Hematopoietic multipotent progenitor cell (in vitro differentiated cells): ENCODE measurements at places on chromosomes 1 and 21.

DNA sequence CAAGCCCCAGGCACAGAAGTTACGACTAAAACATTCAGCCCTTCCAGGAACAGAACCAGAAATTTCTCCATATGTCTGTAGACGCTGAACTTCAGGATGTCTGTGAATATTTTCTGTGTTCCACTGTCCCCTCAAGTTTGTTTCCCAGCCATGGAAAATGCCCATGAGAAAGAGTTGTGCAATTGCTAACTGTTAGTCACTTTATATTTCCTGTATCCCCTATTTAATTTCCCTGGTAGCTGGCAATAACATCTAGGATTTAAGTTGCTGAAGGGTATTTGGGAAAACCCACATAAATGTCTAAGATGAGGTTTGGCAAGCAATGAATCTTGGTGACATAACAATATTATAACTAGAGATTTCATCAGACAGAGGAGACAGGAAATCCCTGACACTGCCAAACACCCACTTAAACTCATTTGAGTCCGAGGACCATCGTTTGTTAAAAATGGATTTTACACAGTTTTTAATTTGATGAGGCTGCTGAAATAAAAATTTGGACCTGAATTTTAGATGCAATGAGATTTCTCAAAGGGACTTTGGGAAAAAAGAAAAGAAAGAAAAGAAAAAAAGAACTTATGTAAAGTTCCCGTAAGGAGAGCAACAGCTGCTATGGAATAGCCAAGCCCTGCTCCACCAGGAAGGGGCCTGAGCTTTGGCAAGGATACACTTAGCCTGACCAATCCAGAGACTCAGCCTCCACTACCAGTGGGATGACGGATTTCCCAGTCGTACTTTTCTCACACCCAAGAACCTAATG is 21.8 kb upstream of the ERRFI1 start:
- DNase-seq: no peak

- DNase-seq: no peak
Observed at GRCh38 chr1:167689567-167689920, 32.2 kb upstream of the MPZL1 start.

- no peak for DNase-seq
Observed at GRCh38 chr1:34292472-34292871, 115.8 kb downstream of the C1orf94 start.

DNA sequence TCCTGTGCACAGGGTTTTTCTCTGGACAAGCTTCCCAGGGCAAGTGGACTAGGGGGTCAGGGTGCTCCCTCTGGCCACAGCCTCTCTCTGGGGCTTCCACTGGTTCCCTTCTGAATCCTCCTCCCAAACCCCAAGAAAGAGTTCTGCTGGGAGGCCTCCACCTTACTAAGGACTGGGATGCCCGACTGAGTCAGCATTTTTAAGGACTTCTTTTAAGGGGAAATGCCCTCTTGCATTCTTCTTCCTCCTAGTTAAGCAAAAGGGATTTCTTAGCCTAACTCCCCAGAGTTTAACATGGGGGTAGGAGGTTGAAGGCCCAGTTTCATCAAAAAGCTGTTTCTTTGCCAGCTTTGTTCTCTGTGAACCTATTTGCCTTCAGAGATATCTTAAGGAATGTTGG is 99.7 kb upstream of the KRTAP19-8 start:
- DNase-seq: no peak

DNA sequence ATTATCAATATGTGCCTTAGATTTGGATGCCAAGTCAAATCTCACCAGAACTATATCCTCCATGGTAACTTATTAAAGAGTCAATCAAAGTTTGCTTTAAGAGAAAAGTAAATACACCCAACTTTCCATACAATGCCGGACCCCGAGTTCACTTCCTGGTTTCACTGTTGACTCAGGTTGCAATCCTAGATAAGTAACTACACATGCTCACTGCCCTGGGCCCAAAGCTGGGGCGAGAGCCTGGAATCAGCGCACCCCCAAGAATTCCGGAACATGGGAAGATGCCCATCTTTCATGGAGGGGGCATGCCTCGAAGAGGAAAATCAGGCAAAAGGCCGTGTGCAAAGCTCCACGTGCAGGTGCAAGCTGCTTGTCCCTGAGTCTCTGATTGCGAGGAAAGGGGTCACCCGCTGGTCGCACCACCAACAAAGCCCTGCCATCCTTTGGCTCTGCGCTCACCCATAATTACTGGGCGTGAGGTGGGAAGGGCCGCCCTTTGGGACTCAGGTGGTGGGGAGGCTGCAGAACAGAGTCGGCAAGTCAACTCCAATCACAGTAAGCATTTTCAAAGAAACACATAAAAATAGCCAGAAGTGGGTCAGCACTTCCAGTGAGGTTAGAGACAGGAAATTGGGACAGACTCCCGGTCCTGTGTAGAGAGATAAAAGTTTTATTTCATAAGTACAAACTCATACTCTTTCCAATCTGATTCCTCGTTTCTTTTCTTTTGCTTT is 167.7 kb downstream of the TOMM20 start:
- no peak for DNase-seq

DNA sequence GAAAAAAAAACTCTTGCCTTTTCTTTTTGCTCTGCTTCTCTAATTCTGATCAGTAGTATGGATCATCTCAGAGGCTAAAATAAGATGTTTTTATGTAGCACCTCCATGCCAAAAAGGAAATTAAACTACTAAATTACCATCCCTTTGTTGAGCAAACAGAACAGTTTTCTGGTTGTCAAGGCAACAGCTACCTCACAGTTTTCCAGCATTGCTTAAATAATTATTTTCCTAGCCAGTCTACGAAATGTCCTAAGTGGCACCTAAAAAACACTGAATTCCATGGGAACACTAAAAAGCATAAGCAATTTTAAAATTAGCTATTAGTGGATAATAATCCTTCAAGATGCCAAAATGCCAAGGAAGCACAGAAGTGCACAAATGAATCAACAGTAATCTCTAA is 61.7 kb downstream of the ARID4B start:
- DNase-seq: no peak

DNA sequence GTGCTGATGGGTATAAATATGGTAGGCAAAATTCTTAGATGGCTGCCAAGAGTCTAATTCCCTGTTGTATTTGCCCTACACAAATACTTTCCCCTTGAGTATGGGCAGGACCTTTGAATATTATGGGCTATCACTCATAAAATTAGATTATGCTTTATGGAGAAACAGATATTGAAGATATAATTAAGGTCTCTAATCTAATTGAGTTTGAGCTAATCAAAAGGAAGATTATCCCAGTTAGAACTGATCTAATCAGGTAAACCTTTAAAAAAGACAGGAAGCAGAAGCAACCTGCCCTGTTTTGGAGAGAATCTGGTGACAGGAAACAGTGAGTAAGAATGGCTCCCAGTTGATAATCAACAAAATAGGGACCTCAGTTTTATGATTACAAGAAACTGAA is 609.0 kb upstream of the PRMT6 start:
- no peak for DNase-seq

- no peak for DNase-seq
Observed at GRCh38 chr1:20711285-20712214, 6.3 kb downstream of the KIF17 start.

DNA sequence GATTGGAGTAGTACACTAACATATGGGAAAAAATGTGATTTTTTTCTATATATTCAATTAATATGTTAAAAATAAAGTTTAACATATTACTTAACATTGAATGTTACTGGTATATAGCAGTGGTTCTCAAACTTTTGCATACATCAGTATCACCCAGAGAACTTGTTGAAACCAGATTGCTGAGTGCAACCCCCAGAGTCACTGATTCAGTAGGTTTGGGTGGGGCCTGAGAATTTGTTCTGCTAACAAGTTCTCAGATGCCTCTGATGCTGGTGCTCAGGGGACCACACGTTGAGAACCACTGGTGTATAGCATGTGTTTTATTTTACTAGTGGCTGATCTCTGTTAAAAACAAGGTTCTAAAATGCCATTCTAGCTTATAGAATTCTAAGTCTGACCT is 161.9 kb downstream of the HHIPL2 start:
- no peak for DNase-seq

GRCh38 chr1:47757226-47757975 is 239.8 kb downstream of the TRABD2B start:
- no peak for DNase-seq

DNA sequence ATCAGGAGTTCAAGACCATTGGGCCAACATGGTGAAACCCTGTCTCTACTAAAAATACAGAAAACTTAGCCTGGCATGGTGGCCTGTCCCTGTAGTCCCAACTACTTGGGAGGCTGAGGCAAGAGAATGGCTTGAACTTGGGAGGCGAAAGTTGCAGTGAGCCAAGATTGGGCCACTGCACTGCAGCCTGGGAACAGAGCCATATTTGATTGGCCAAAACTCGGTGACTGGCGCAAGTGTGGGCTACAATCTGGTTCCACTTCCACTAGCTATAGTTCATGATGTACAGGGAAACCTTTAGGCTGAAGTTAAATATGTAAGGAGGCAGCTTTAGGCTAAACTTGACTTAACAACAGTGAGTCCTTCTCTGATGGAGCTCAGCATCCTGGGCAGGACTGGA is 20.2 kb downstream of the SLC30A10 start:
- no peak for DNase-seq

DNA sequence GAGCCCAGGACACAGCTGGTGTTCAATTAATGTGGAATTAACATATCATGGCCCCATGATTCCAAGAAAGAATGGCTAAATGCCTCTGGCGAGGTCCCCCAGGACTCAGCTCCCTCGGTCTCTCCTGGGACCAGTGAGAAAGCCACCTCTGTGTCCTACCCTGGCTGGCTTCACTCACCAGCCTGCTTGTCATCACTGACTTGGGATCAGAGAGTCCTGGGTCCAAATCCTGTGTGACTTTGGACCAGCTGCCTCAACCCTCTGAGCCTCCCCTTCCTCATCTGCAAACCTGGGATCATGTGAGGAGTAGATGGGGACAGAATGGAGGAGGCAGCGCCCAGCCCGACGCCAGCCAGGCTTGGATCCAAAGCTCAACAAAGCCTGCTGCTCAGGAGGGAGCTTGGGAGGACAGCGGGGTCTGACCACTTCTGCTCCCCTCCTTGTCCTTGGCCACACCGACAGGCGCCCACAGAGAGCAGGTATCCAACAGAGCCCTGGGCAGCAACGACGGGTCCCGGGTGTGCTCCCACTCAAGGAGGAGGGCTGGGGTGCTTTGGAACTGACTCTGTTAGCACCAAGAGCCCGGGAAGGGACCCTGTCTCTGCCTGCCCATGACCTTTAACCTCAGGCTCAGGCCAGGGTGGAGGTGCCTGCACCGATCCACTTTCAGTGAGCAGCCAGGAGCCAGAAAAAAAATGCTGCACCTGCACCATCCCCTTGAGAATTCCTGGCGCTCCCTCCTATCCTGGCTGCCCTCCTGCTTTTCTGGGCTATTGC is 3.2 kb downstream of the SH2D5 start:
- DNase-seq: no peak

DNA sequence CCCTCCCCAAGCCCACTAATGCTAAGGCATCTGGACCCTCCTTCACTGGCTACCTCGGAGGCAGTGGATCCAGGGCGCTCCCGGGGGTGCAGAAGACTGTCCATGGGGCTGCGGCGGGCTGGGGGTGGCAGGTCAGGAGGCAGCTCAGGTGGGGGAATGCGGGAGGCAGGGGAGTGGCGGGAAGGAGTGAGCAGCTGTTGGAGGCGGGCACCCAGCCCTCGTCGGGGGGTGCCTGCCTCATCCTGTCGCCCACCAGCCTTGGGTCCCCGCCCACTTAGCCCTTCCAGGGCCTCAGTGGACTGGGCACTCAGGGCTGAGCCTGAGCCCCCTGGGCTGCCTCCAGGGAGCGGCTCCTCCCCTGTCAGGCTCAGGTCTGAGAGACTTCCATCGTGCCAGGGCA is 10.7 kb upstream of the GATAD2B start:
- no peak for DNase-seq

GRCh38 chr1:186648613-186649012 is 31.6 kb downstream of the PTGS2 start:
- DNase-seq: no peak

DNA sequence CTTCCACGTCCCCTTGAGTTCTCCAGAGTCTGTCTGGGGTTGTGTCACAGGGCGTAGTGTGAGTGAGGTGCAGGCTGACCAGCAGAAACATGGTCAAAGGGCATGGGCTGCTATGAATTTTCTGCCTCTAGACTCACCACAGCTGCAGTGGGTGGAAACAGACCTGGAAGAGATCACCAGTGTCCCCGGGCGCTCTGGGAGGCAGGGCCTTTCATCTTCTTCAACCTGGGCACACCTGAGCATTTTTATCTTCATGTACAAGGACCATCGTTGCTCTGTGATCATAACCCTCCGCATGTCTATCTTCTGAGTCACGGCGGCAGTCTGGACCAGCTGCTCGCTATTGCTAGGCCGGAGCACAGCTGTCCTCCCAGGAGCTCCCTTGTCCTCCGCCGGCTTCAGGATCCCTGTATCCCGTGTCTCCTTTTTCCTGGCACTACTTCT is 29.6 kb downstream of the DEGS1 start:
- no peak for DNase-seq

DNA sequence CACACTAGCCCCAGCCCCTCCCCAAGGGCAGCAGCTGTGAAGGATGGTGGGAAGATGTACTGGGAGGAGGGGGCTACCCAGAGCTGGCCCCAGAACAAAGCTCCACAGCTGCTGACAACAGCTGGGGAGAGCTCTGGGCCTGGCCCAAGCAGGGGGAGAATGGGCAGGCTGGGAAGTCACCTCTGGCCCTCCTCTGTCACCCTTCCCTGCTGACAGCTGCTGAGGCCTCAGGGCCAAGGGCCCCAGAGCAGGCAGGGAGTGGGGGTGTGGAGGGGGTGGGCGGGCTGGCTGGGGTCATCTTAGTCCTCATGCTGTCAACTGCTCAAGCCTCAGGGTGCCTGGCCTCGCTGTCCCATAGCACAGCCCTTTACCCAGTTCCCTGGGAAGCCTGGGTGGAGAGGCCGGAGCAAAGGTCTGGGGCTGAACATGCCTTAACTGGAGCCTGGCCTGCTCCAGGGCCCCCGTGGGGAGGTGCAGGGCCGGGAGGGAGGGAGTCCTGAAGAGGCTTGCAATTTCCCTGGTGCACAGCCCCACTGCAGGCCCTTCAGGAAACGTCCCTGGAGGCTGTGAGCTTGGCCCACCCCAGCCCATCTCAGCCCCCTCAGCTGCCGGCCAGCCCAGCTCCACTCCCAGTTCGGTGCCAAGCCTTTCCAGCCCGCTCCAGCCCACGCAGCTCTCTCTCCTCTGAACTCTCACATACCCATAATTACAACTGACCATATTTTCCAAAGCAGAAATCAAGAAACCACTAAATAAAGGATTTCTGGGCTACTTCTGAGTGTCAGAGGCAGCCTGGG is 25.7 kb downstream of the HSPG2 start:
- no peak for DNase-seq

DNA sequence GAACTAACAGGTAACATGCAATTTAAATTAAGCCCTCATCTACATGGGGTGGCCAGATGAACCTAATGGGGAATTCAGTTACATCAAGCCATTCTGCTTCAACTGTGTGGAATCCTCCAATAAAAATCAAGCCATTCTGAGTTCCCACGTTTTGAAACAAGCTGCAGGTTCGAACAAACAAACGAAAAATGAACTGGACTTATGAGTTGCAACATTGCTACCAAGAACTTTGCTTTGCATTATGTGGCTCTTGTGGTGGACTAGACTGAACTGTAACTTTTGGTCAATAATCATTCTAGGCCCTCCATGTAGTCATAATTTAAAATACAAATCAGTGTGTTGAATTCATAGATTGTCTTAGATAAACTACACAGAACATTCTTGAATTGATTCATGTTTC is 517.2 kb downstream of the PTBP2 start:
- no peak for DNase-seq
